ENCODE measurements at places on chromosomes 12 and 14.

- no peak for DNase-seq
Observed at GRCh38 chr14:96629558-96630222, 127.5 kb downstream of the PAPOLA start.

DNA sequence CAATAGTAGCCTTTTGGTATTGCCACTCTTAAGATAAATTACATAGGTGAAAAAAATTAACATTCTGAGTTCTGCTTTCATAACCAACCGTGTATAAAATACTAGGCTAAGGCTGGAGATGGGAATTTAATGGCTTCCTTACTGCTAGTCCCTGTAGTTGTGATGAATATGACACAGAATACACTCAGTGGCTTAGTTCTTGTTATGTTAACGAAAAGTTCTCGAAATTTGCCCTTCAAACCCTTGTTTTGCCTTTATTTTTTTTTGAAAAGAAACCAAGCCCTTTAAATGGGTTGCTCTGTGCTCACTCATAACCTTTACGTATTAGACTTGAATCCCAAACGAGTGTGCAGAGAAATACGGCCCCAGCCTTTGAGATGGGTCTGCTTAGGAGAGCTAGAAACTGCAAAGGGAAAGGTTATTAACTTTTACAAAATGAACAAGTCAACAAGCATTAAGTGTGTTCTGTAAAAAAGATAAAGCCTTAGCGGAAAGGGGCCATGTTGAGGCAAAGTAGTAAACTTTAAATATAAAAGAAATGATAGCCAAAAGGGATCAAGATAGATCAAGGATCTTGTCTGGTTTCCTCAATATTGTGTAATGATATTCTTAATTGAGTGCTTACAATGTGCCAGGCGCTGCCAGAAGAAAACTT is 1.7 kb downstream of the NUDT4 start:
- DNase-seq, result no peak

GRCh38 chr14:23335623-23336022 is 14.4 kb downstream of the PABPN1 start:
- DNase-seq, result no peak

GRCh38 chr12:109949089-109949488 is 47.1 kb downstream of the GIT2 start:
- DNase-seq, result peak; percentile 76

DNA sequence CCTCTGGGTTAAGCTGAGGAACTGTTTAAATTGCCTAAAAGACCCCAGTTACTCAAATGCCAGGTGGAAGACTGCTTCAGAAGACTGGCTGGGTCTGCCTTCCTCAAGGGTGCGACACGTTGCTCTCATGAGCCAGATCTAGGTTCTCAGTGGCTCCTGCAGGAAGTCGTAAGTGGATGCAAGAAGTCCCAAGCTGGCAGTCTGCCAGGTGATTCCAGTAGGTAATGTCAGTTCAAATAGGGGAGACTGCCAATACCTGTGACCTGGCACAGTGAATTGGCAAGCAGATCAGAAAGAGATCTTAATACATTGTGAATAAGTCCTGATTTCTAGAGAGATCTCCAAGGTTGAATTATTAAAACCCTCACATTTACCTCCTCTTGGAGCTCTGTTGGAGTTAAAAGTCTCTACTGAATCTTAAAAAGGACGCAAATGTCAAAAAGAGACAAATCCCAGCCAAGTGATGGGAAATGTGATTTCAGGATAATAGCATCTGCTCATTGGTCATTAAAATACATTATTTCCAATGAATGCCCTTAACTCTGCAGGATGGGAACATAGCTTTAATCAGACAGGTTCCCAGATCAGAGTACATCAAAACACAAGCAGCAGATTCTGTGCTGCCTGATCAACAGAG is 98.8 kb upstream of the FRMD6 start:
- DNase-seq, result no peak

- DNase-seq, result peak; percentile 28
Observed at GRCh38 chr14:90678420-90678819, 137.8 kb downstream of the TTC7B start.

DNA sequence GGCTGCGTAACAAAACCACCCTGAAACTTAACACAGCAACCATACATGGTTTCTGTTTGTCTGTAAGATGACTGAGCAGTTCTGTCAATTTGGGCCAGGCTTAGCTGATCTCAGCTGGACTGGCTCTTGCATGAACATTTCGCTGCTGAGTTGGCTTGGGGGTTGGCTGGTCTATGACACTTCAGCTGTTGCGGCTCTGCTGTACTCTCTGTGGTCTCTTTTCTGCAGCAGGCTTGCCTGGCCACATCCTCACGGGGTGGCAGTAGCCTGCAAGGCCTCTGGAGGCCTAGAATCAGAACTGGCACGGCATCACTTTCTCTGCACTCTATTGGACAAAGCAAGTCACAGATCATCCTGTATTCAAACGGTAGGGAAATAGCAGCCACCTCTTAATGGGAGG is 216.2 kb downstream of the BCL11B start:
- no peak for DNase-seq

DNA sequence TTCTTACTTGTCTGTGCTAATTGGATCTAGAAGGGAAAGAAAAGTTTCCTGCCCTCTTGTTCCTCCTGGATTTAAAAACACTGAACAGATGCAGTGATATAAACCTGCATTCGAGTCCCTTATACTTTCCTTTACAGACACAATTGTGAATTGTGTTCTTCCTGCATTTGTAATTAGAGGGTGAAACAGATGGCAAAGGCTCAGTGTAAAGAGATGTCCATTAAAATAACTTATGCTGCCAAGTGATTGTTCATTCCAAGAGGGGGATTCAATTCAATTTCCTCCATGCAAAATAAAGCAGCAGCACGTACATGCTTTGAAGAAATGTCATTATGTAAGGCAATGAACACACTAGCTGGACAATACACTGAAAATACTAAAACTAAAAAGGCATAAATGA is 248.3 kb upstream of the LRIG3 start:
- DNase-seq, result no peak

- DNase-seq, result peak; percentile 39
Observed at GRCh38 chr12:45730348-45731189, 1.1 kb downstream of the ARID2 start.

- DNase-seq, result no peak
Observed at GRCh38 chr12:4794491-4794890, 74.3 kb downstream of the GALNT8 start.

- peak; percentile 60 for DNase-seq
Observed at GRCh38 chr14:99522457-99522891, 41.3 kb downstream of the CCNK start.

- no peak for DNase-seq
Observed at GRCh38 chr12:53171725-53172329, 8.7 kb upstream of the ZNF740 start.

GRCh38 chr12:116429826-116430360 is 129.3 kb upstream of the MAP1LC3B2 start:
- peak; percentile 20 for DNase-seq

DNA sequence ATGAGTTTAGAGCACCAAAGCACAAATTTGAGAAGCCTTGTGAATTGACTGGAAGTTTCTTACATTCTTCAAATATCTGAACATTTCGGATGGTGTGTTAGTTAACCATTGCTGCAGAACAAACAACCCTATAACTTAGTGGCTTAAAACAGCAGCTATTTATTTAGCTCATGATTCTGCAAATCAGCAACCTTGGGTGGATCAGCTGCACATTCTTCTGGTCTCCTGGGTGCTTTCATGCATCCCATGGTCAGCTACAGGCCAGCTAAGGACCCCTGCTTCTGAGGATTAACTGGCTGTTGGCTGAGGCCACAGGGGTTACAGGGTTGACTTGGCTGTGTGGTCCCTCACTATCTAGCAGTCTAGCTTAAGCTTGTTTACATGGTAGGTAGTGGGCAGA is 114.0 kb upstream of the HIF1A start:
- DNase-seq, result no peak

- no peak for DNase-seq
Observed at GRCh38 chr14:46399049-46399448, 252.5 kb downstream of the RPL10L start.

DNA sequence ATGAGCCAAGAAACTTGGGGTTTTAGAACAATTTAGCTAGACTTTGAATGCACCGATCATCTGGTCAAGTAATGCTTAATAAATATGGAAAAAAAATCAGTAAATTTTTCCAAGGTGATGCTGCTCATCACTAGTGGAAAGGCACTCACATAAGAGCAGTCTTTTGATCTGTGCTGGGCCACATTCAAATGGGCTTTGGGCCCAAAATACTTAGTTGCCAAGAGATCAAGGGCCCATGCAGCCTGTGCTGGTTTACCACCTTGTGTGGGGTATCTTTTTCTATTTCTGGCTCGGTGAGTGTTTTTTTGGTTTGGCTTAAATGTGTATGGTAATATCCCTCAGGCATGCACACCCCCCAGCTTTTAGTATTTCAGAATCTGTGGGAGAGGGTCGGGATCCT is 943.2 kb downstream of the TMTC2 start:
- DNase-seq, result no peak

DNA sequence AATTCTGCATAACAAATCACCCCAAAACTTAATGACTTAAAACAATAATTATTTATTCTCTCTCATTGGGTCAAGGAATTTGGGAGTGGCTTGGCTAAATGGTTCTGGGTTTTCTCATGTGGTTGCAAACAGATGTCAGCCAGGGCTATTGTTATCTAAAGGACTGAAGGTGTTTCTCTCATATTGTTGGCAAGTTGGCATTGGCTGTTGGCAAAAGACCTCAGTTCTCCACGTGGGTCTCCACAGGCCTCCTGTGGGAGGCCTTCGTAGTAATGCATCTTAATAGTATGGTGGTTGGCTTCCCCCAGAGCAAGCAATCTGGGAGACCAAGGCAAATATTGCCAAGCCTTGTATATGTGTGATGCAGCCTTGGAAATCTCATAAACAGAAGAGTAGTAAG is 14.4 kb downstream of the GALNT16 start:
- no peak for DNase-seq

DNA sequence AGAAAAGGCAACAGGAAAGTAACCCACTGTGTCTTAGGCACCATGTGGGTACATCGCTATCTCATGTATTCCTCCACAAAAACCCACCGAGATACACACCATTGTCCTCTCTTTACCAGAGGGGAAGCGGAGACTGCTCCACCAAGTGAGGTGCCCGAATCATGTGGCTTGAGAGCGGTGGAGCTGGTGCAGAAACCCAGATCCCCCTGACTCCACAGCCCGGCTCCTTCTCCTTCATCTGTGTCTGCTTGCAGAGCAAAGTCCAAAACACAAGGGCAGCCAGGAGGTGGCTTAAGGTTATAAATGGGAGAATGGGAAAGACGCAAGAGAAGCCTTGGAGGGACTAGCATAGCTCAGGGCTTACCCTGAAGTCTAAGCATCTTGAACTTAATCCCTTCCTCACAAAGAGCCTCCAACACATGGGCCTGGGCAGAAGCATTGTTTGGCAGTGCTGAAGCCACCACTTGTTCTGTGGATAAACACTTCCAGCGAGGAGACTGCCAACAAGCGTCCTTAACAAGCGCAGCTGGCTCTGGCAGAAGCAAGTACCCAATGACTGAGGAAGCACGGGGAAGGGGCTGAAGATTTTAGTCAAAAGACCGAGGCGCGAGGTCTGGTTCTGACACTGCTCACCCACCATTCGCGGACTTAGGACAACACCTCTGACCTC is 83.0 kb downstream of the TTC7B start:
- no peak for DNase-seq
